ENCODE measurements at places on chromosomes 2 and 18. TPM values are rescaled to one million over a fixed set of nuclear protein-coding genes. Genes with fewer than 3 reads are reported as not detected.

DNA sequence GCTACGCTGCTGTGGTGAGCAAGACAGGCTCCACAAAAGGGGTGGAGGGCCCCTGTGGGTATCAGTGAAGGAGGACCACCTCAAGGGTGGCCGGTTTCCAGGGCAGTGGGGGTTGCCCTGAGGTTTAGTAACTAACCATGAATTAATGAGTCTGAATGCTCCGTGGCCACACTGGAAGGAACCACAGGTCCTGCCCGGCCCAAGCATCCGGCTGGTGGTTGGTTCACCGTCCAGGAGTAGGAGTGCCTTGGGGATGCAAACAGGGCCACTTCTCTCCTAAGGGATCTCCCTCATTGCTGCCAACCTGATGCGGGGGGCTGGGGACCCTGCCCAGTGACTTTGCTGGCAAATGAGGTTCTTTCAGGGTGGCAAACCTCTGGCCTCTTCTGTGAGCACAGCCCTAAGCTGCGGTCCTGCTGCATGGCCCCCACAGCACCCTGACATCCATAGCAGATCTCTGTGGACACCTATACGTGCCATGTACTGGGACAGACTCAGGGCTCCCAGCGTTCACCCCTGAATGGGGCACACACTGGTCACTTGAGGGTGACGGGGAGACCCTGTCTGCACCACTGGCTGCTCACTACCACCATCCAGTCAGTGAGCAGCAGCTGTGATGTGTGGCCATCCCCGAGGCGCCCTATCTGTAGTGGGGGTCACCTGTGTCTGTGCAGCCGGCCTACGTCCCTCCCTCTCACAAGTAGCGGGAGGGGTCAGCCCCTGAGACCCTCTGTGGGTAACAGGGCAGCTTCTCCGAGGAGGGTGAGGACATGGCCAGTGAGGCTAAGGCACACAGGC, 41.6 kb downstream of the HS6ST1 start:
- DNase-seq, result no peak

- DNase-seq, result peak; percentile 33
Measured at GRCh38 chr2:9897846-9898245, 53.6 kb upstream of the GRHL1 start.

DNA sequence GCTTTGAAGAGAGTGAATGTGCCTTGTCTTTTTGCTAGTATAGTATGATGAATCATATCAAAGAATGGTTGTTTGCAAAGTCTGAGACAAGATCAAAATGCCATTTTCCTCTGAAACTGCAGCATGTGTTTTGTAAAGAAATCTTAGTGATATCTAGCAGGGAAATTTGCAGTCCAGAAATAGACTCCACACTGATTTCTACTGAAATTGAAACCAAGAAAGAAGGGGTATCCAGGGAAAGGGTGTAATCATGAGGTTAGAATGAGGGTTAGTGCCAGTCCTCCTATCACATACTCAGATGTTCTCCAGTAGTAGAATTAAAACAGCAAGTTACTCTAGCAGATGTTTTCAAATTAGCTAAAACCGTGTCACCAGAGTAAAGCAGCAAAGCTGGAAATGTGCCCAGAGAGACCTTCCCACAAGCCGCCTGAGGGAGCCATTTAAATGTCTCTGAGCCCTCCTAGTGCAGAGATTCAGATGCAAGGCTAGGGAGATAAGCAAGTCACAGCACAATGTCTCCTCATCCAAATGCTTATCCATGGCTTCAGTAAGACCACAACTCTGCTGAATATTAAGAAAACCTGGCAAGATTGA, 4.9 kb downstream of the DLGAP1 start:
- no peak for DNase-seq

DNA sequence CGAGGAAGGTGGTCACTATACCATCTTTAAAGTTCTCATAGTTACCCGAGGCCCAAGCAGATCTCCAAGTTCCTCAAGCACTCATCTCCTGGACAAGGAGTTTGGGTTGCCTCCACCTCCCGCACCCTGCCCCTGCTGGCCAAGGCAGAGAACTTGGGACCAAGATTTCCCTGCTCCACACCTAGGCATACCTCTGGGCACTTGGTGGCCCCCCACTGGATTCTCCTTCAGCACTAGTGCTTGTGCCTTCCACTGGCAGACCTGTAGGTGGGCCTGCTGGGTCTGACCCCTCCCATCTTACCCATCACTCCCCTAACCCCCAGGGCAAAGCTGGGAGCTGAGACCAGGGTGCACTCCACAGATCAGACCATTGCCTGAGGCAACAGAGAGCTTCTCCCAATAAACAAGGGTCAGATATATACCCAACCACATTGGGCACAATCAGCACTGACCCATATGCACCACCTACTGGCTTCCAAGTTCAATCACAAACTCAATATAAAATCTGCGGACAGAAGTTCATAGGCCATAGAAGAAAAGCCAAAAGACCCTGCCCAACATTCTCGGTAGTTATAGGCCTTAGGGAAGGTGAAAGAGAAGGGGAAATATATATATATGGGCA, 244.2 kb downstream of the EXOC6B start:
- peak; percentile 1 for DNase-seq

GRCh38 chr2:45979065-45979464, 318.1 kb upstream of the EPAS1 start:
- DNase-seq, result no peak

DNA sequence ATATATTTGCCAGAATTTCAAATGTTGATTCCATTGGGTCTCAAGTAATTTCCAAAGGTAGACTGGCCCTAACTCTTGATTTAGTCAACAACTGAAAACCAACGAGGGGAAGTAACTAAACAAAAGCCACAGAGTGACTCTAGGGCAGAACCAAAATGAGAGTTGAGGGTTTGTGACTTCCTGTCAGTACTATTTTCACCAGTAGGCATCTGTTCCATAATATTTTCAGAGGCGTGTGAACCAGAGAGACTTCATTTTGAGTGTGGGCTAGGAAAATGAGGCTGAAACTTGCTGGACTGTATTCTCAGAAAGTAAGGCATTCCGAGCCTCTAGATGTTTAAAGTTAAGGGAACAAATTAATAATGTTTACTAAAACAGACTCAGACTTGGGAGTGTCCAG, 70.6 kb downstream of the GDF7 start:
- no peak for DNase-seq

DNA sequence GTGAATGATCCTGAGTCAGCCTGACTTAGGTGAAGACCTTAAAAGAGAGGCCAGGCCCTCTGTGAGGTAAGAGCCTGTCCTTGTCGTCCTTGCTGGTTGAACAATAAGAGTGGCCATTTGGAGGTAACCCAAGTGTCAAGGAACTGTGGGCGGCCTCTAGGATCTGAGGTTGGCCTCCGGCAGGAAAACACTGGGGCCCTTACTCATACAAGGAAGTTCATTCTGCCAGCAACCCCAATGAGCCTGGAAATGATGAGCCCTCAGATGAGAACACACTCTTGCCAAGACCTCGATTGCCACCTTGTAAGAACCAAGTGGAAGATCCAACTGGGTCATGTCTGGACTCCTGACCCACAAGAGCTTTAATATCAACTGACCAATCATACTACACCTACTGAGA, 95.5 kb upstream of the LRATD1 start:
- no peak for DNase-seq

Gene MAP4K4
- total RNA-seq, result 91.9 TPM

DNA sequence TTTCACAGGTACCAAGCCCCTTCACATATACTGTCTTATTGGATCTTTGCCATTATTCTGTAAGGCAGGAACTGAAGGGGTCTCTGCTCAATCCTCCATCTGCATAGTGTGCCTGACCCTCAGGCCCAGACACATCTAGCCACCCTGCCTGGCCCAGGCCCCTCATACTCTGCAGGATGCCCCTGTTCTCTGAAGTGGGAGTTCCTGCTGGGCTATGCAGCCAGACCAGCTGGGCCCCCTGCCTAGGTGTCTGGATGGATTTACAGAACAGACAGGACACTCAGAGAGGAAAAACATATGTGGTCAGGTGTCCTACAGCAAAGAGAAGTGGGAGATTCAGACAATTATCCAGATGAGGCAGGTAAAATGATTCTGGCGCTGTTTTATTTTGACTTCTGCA, 42.0 kb downstream of the SLC4A5 start:
- DNase-seq, result no peak

DNA sequence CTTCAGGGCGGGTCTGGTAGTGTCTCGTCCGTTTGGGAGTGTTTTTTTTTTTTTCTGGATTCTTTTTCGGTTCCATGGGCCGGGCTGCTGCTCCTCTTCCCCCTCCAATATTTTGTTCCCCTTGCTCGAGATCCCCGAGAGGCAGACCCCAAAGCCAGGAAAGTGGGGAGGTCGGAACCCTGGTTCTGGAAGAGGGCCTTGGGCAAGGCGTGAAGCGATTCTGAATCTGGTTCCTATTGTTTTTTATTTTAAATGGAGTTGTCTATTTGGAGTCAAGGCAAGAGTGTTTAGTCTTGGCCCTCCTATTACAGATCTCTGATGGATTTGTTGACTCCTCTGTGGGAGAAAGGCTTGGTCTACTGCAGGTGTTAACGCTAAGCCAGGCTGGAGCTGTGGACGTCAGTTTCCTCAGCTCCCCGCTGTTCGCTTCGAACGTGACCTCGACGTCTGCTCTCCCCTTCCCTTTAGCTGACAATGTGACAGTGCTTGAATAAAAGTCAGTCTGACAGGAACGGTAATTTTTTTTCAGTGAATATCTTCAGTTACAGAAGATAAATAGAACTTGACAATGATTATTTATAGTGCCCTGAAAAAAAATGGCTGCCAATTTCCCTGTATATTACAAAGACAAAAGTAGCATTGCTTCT, 683 bp upstream of the DNAJC27 start:
- peak; percentile 36 for DNase-seq
